ENCODE measurements at places on chromosomes 6 and 20.

DNA sequence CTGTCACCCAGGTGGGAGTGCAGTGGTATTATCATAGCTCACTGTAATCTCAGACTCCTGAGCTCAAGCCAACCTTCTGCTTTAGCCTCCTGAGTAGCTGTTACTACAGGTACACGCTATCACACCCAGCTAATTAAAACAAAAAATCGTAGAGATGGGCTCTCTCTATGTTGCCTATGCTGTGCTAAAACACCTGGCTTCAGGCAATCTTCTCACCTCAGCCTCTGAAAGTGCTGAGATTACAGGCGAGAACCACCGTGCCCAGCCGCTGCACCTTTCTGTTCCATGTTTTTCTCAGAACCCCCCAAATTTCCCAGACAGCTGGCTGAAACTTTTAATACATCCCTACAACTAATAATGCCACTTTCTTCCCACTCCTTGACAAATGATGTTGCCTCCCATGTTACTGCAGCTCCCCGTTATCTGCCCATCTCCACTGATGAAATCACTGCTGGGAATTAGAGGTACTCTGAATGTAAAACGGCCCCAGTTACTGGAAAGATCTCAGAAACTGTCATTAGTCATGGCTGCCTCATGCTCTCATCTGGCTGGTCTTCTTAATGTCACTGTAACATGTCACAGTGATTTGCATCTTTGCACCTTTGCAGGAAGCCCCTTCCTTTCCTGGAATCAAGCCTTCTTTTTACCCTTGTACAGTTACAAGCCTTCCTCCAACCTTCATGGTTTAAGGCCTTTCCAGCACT is 697.5 kb downstream of the PRKN start:
- DNase-seq: no peak

GRCh38 chr6:169424821-169425240 is 171.2 kb upstream of the THBS2 start:
- no peak for DNase-seq

DNA sequence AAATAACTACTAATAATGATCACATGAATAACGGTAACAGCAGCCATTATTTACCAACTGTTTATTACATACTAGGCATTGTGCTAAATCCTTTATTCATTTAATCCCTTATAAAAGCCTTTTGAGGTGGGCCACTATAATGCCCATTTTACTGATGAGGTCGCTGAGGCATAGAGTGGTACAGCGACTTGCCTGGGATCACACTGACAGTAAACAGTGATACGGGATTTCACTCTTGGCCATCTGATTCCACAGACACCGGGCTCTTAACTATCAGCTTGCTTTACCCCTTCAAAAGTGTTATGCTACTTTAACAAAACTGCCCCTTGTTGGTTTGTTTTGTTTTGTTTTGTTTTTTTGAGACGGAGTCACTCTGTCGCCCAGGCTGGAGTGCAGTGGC is 2.2 kb upstream of the RAB22A start:
- DNase-seq: no peak

DNA sequence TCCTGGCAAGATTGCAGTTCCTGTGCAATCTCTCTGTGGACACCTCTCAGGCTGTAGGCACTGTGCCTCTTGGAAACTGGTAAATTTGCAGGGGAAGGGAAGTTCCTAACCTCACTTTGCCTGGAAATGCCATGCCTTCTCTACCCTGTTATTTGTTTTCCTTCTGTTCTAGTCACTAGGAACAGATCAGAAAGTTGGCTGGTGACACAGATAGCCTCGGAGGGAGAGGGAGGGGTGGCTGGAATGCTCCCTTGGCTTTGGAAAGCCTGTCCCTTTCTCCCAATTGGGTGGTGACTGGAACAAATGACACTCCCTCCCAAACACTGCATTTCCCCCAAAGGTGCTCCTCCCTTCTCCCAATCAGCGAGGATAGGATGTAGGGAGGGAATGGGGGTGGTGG is 131.5 kb upstream of the F13A1 start:
- DNase-seq: no peak

- no peak for DNase-seq
These were observed 257.8 kb downstream of the RNGTT start for GRCh38 chr6:88705601-88706000.

DNA sequence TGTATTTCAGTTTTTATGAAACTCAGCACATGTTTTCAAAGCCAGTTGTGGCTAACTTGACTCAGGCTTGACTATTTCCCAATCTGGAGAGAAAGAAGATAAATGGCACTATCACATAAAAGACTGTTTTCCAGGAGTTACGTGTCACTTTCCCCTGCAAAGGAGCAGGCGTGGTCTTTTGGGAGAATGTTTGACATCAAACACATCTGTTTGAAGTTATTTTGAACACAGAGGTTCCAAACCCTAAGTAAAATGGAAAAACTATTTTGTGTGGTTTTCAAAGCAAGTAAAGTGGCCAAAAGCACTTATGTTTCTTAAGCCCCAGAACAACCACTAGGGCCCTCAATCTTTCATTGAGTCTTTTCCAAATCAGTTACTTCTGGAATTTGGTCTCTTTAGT is 89.7 kb downstream of the FOXF2 start:
- no peak for DNase-seq

GRCh38 chr6:136113736-136114173 is 136.4 kb downstream of the MTFR2 start:
- DNase-seq: no peak

GRCh38 chr6:13375360-13375878 is 47.1 kb upstream of the TBC1D7 start:
- no peak for DNase-seq

DNA sequence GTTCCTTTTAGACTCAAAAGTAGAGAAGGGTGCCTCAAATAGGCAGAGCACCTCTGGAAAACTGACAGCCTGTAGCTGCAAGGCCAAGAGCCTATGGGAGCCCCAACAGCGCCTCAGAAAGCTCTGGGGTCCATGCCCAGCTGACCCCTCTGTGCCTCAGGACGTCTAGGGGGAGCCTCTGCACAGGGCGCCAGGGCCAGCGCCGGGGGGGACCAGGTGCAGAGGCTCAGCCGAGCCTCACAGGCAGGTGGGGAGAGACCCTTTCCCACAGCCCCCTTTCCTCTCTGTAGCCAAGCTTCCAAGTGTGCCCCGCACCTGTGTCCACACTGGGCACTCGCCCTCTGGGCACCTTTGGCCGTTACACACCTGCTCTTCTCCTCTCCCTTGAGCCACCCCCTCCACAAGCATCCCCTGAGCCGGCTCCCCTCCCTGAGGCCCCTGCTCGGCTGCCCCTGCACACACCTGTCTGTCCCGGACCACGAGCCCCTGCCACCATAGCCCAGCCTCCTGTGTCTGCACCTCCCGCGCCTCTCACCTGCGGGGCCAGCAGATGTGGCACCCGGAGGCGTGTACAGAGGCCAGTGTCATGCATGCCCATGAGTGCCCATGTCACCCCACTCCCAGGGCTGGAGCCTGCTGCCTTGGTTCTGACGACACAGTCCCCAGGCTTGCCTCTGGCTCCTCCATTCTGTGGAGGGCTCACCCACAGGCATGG is 53.2 kb downstream of the GINS1 start:
- no peak for DNase-seq

DNA sequence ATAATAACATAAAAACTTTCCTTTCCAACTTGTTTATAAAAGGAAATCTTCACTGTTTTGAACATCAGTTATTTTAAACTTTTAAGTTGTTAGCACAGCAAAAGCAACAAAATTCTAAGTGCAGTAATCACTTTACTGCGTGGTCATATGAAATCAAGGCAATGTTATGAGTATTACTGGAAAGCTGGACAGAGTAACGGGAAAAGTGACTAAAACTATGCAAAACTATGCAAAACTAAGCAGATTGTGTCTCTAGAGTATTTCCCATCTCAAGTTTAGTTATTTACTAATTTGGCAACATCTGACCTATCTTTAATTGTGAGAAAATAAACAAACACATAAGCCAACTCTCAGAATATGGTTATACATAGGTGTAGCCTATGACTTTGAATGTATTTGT is 10.9 kb upstream of the ANKEF1 start:
- DNase-seq: no peak

GRCh38 chr6:30686009-30686907 is at the start of gene PPP1R18:
Gene PPP1R18, minus strand, starts transcription at chr6:30686645. Its CDS starts 627 bp downstream, at chr6:30686018.
- no peak for DNase-seq
